ENCODE measurements at places on chromosomes 1 and 21.

GRCh38 chr1:177926201-177926600, 43.7 kb downstream of the SEC16B start:
- no peak for DNase-seq
- H3K4me1 ChIP-seq: no peaks in the 10 kb centered on the region
- no peak overlapping the region for H3K27ac ChIP-seq
- no peak overlapping the region for H3K4me3 ChIP-seq
- H3K36me3 ChIP-seq: no peaks in the 10 kb centered on the region
- no peaks in the 10 kb centered on the region for H3K27me3 ChIP-seq

DNA sequence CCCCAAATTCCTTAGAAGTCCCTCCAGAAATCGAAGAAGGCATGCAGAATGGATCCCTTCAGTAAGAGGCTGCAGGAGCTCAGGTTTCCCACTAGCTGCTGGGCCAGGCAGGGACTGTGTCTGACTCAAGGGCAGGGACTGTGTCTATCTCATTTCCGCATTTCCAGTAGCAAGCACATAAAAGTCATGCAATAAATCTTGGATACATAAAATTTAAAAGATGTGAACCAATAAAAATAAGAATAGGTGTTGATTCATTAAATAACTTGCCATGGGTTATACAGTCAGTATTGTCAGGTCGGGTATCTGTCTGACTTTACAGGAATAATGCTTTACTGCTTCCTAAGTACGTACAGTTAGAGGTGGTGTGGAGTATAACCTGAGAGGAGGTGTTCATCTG, 15.2 kb downstream of the PM20D1 start:
- no peaks in the 10 kb centered on the region for H3K27me3 ChIP-seq
- no peak overlapping the region for H3K27ac ChIP-seq
- DNase-seq: no peak
- no peak overlapping the region for H3K4me3 ChIP-seq
- H3K36me3 ChIP-seq: no peaks in the 10 kb centered on the region

GRCh38 chr1:5140136-5140535, 485.7 kb downstream of the AJAP1 start:
- DNase-seq: no peak
- H3K4me1 ChIP-seq: no peaks in the 10 kb centered on the region
- H3K27ac ChIP-seq: no peak overlapping the region

DNA sequence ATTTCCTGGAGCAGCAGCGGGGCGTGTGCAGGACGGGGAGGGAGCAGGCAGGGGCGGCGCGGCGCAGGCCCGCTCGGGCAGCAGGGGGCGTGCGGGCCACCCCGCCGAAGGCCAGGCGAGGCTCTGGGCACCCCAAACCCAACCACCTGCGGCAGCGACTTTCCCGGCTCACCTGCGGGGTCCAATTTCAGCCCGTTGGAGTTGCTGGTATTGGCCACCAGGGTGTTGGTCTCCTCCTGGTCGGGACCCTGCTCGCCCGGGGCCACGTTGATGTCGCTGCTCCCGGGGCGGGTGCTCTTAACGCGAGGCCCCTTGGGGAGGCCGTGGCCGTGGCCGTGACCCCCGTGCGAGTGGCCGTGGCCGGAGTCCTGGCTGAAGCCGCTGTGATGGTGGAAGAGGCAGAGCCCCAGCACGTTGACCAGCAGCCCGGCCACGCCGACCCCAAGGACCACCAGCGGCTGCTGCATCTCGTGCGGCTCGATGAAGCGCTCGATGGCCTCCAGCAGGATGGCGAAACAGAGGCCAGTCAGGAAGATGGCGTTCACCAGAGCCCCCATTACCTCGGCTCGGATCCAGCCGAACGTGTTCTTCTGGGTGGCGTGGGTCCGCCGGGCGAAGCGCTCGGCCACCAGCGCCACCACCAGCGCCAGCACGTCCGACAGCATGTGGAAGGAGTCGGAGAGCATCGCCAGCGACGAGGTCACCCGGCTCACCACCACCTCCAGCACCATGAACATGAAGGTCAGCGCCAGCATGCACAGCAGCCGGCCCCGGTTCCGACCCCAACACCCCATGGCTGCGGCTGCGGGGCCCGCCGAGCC, 932 bp downstream of the SLC30A1 start:
- H3K4me1 ChIP-seq: peaks cover 18% of the 10 kb centered on the region
- no peaks in the 10 kb centered on the region for H3K36me3 ChIP-seq
- peak overlapping the region; percentile 93 for H3K4me3 ChIP-seq
- H3K27me3 ChIP-seq: no peaks in the 10 kb centered on the region
- peak; percentile 67 for DNase-seq

DNA sequence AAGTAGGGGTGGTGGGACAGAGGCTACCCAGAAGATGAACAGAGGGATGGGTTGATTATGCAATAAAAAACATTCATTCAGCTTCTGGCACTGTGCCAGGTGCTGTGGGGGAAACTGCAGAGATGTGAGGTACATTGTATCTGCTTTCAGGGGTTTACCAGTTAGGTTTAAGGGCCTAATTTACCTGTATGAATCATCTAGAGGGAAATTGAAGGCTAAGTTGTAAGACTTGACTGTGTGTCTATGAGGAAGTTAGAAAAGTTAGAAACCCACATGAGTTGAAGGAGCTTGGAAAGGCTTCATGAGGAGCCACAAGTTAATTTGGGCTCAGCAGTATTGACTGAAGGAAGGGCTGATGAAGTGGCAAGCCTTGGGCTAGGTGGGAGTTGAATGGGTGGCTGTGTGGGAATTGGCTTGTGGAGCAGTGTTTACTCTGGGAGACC, 36.7 kb upstream of the APOBEC4 start:
- peak; percentile 21 for DNase-seq
- no peak overlapping the region for H3K27ac ChIP-seq
- H3K4me3 ChIP-seq: no peak overlapping the region
- no peaks in the 10 kb centered on the region for H3K4me1 ChIP-seq

GRCh38 chr1:73593364-73593763, 604.6 kb downstream of the LRRIQ3 start:
- H3K36me3 ChIP-seq: no peaks in the 10 kb centered on the region
- no peak overlapping the region for H3K27ac ChIP-seq
- DNase-seq: peak; percentile 69
- no peaks in the 10 kb centered on the region for H3K27me3 ChIP-seq

DNA sequence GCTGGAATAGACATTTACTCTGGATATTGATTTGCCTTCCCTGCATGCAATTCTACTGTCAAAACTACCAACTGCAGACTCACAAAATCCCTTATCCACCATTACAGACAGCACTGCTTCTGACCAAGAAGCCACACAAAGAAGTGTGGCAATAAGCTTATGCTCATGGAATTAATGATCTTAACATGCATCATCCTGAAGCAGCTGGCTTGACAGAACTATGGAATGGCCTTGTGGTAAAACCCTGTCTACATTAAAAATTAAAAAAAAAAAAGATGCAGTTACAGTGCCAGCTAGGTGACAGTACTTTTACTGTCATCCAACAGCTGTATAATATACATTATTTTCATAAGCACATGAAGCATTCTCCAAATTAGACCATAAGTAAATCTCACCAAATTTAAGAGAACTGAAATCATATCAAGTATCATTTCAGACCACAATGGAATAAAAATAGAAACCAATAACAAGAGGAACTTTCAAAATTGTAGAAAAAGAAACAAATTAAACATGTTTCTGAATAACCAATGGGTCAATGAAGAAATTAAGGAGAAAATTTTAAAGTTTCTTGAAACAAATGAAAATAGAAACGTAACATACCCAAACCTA, 70.7 kb downstream of the SCMH1 start:
- H3K4me1 ChIP-seq: no peaks in the 10 kb centered on the region
- H3K27me3 ChIP-seq: no peaks in the 10 kb centered on the region
- no peak overlapping the region for H3K27ac ChIP-seq

DNA sequence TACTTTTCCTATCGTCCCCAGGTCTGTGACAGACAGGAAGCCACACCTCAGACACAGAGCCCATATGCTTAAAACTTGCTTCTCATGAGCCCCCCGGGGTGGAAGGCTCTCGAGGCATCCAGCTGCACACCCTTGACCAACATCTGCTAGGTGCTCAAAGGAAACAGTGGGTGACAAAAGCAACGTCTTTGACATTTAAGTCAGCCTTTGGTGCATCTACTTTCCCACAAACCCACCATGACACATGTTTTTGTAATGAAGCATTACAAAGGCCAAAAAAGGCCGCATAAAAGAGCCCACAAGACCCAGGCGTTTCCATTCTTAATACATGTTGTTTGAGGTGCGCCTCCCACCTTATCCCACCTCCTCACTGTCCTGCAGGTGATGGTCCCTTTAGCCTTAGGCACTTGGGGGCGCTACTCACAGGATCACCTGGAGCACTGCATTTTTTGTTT, 11.8 kb upstream of the FASLG start:
- DNase-seq: no peak
- H3K4me3 ChIP-seq: no peak overlapping the region
- no peaks in the 10 kb centered on the region for H3K27me3 ChIP-seq
- H3K27ac ChIP-seq: no peak overlapping the region

DNA sequence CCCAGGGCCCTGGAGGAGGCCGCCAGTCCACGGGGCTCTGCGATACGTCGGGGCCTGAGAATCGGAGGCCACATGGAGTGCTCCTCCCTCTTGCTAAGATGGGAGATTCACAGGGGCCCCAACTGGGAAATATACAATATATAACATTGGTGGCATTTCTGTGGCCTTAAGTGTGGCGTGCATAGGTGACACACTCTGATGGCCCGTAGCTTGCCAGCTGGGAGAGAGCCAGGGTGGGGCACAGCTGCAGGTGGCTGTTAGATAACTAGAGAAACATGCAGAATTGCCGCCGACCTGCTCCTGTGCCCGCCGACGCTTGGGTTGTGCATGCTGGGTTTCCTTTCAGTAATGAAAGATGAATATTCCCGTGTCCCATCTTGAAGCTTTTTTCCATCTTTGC, 30.1 kb downstream of the UMODL1 start:
- no peaks in the 10 kb centered on the region for H3K36me3 ChIP-seq
- no peaks in the 10 kb centered on the region for H3K27me3 ChIP-seq
- H3K4me1 ChIP-seq: peaks cover 21% of the 10 kb centered on the region
- no peak overlapping the region for H3K4me3 ChIP-seq
- no peak overlapping the region for H3K27ac ChIP-seq

DNA sequence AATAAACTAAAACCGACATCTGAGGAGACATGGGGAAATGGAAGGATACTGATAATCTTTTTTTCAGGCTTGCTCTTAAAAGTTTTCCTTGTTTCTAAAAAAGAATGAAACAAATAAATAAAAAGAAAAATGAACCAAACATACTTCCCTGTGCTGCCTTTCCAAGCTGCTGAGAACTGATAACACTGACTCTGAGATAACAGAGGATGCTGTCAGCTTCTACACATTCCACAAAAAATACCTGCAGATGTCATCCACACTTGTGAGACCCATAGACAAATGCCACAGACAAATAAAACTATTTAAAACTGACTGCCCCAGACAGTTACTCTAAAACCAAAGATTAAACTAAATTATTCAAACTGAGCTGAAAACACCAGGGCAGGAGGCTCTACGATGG, 12.0 kb upstream of the OR6K3 start:
- no peaks in the 10 kb centered on the region for H3K36me3 ChIP-seq
- DNase-seq: no peak

DNA sequence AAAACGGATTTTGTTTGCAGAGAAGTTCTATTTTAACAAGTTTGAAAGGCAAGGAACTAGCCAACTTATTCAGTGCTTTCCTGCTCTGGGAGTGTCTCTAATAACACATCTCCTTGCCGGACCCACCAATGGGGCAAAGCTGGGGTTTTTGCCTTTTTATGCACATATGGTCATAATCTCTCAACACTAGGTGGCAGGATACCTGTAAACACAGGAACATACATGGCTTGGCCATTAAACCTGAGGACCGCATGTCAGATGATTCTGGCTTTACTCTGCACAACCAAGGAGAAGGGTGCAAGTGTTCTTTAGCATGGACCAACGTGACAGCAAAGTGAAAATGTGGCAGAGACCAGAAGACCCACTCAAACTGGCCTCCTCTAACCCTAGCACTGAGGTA, 4.9 kb downstream of the TMEM9 start:
- H3K27ac ChIP-seq: no peak overlapping the region
- H3K4me1 ChIP-seq: peaks cover 6% of the 10 kb centered on the region
- no peaks in the 10 kb centered on the region for H3K27me3 ChIP-seq

- no peak overlapping the region for H3K27ac ChIP-seq
- no peak for DNase-seq
- no peaks in the 10 kb centered on the region for H3K4me1 ChIP-seq
- no peak overlapping the region for H3K4me3 ChIP-seq
These were observed 272.9 kb upstream of the CSF3R start for GRCh38 chr1:36755303-36756230.
